ENCODE measurements at places on chromosomes 6 and 20.

GRCh38 chr20:59019217-59019616, at the start of gene TUBB1:
TSS of gene TUBB1 (plus strand) at chr20:59019429. CDS start at chr20:59019523, 94 bp downstream.
- no peak for DNase-seq

DNA sequence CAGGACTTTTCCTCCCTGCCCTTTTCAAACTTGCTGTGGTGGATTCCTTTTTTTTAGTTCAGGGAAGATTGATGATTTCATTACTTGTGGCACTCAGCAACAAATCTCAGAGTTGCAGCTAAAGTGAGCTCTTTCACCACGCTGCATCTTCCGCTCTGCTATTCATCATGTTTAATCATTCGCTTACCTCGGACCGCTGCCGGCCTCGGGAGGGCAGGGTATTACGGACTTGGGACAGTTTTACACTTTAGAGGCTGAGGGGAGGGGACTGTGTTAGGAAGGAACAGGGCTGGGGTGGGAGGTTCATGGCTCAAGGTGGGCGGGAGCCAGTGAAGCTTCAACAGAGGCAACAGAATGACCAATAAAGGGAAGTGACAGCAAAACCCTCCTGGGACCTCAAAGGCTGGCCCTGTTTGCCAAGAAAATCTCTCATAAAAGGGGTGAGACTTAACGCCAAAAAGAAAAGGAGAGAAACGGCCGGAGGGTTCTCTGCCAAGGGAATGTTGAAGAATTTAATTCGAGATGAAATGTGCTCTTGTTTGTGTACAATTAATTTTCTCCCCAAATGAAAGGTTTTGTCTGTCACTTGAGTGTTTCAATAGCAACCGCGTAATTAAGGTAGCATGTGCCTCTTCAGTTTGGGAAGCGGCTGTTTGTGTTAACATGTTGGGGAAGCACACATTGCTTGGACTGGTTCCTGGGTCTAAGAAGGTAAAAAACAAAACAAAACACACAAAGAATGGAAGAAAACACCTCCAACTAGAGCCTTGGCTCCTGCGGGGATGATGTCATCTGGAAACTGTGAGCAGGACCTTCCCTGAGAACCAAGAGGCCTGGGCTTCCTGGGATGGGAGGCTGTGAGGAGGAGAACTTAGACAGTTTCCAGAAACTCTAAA, 72.5 kb upstream of the SULF2 start:
- no peak for DNase-seq

- no peak for DNase-seq
Observed at GRCh38 chr6:37607944-37608343, 89.7 kb downstream of the MDGA1 start.

DNA sequence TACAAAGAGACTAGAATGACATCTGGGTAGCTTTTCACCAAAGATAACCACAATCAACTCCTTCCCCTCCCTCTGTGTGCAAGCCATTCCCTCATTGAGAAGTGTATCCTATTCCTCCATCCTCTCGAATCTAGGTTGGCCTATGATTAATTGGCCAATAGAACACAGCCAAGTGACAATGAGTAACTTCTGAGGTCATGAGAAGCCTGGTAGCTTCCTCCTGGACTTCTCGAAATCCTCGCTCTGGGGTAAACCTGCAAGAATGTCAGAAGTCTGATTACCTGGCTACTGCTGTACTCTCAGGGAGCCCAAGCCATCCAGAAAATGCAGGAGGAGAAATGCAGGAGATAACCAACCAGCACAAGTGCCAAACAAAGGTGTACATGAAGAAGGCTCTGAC, 13.1 kb downstream of the ARHGAP18 start:
- DNase-seq = no peak

GRCh38 chr20:59148701-59149493, 14.7 kb upstream of the ZNF831 start:
- no peak for DNase-seq

GRCh38 chr20:15098351-15098750, 760.9 kb upstream of the FLRT3 start:
- DNase-seq = no peak

DNA sequence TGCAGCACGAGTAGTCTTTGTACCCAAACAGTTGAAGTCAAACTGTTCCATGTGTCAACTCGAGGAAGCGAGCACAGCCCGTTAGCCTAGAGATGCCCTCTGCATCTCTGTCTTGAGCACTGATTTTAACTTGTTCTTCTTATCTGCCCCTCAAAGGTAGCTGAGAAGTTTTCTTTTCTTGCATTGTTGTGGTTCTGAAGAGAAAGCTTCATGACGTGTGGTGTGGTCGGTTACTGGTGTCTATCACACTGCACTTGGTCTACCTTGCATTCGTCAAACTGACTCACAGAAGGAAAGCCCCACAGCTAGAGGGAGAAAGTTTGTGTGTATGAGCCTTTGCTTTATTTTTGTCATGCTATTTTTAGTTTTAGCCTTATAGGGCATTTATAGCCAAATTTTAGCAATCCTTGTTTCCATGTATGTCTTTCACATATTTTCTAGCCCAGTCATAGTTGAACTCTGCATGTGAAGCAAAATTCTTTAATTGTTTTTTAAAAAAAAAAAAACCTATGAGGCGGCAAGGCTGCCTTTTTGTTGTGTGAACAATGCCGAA, 115.1 kb downstream of the JAG1 start:
- peak; percentile 23 for DNase-seq
